NCI-H187 treated with DMSO at 0.1 percent for 48 hours (cell line): ENCODE measurements at places on chromosomes 16 and 17.

DNA sequence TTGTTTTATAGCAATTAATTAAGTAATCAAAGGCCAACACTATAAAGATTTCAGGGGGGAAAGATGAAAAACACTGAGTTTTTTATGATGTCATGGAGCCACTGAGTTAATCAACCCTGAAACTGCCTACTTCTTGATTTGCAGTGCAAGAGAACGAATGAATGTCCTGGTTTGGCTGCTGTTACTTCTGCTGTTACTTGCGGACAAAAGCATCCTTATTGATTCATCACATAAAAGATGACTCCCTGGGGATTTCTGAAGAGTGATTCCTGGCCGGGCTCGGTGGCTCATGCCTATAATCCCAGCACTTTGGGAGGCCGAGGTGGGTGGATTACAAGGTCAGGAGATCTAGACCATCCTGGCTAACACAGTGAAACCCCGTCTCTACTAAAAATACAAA is 10.9 kb upstream of the SPNS3 start:
- no peak for DNase-seq

DNA sequence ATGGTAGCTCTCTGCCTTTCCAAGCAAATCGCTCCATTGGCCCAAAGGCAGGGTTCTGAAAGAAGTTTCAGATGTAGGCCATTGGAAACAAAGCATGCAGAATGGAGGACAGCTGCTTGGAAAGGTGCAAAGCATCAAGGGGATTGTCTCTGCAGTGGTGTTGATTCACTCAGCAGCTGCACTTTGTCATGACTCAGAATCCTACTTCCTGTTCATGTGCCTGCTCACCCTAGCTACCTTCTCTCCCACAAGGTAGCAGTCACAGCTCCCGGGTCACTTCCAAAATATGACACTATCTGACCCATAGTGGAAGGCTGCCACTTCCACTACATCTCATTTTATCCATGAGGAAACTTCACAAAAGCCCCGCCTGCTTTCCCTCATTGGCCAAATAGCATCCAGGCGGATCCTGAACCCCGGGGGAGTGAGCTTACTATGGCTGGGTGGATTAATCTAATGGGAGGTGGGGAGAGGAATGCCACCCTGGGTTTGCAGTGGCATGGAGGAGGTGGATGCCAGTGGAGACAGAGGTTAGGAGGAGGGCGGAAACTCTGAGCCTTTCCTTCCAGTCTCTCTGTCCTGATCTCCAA is 74.7 kb upstream of the NKD1 start:
- no peak for DNase-seq

GRCh38 chr17:44314869-44315661 is 6.7 kb downstream of the RUNDC3A start:
- no peak for DNase-seq

DNA sequence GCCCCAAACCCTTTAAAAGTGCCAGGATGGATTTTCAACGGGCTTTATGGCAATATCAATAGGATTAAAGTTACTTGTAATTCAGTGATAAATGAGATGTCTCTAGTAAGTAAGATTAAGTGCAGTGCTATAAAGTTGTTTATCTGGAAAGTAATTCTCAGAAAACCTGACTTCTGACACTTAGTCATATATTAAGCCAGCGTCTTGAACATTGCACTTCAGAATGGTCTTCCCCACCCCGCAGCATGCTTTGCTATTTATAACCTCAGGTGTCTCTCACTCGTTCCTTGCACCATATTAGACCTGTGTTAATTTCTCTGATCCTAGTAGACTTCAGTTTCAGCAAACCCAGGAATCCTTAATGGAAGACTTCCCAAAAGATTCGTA is 2.1 kb upstream of the MAF start:
- no peak for DNase-seq
